Activated T-cell treated with anti-CD3 and anti-CD28 coated beads, Interleukin-2, amount 50 U/mL, for 4 hours (primary cell): ENCODE measurements at places on chromosomes 12 and 14. TPM values are rescaled to one million over a fixed set of nuclear protein-coding genes. Genes with fewer than 3 reads are reported as not detected.

The OR6C70 gene
- not detected for total RNA-seq

The LMNTD1 gene
- not detected for total RNA-seq

The FAM186B gene
- total RNA-seq: 0.37 TPM

The ORMDL2 gene
- 49.9 TPM for total RNA-seq

The HVCN1 gene
- 7.2 TPM for total RNA-seq

The BHLHE41 gene
- 0.28 TPM for total RNA-seq

The KLHDC1 gene
- total RNA-seq: 1.2 TPM

The OR4K15 gene
- total RNA-seq: not detected

- DNase-seq: no peak
Measured at GRCh38 chr12:46131732-46132469, 136.9 kb downstream of the SLC38A1 start.

DNA sequence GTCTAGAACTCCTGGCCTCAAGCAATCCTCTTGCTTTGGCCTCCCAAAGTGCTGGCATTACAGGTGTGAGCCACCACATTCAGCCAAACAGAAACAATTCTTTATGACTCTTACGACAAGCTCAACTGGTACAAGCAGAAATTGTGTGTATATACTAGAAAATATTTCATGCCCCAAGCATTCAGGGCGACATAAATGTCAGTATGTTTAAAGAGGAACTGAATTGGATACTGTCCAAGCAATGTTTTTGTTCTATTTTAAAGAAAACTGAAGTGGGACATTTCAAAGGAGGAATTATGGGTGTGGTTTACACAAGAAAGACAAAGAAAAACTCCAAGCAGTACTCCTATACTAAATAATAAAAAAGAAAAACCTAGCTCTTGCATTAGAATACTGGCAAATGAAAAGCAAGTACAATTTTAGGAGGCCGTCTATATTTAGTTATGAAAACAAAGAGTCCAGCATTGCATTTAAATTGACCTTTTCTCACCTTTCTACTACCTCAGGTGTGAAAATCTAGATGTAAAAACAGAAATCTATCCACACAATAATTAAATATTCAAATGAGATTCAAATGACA, 48.9 kb downstream of the PPP1R12A start:
- DNase-seq: no peak

DNA sequence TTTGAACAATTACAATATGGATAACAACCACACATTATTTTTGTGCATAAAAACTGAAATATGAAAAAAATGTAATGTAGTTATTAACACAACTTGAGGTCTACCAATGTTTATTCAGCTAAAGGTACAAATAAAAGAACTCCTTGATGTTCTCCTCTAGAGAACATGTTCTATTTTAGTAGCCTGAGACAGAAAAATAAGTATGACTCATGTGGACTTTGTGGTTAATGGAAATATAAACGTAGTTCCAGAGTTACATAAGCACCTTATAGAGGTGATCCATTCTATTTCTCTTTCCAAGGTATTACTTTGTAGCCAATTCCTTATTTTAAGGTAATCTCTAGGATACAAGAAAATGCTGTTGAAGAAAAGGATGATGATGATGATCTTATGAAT, 25.7 kb downstream of the ALKBH1 start:
- DNase-seq: no peak

GRCh38 chr12:28083840-28084678, 106.2 kb upstream of the CCDC91 start:
- no peak for DNase-seq

DNA sequence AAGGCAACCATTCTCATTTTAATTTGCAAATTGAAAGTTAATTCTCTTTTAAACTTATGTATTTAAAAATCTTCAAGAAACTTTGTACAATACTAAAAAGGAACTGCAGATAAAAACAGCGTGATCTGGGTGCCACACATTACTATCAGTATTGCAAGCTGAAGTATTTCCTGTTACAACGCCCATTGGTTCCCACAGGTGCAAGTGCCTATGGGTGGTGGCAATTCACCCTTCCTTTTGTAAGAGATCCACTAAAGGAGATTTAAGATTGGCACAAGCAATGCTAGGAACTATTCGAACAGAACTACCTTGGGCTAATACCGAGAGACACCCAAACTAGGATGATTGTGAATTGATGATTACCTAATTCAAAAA, 13.2 kb downstream of the TAOK3 start:
- no peak for DNase-seq

- DNase-seq: no peak
Measured at GRCh38 chr14:81269100-81269978, 48.6 kb upstream of the GTF2A1 start.

DNA sequence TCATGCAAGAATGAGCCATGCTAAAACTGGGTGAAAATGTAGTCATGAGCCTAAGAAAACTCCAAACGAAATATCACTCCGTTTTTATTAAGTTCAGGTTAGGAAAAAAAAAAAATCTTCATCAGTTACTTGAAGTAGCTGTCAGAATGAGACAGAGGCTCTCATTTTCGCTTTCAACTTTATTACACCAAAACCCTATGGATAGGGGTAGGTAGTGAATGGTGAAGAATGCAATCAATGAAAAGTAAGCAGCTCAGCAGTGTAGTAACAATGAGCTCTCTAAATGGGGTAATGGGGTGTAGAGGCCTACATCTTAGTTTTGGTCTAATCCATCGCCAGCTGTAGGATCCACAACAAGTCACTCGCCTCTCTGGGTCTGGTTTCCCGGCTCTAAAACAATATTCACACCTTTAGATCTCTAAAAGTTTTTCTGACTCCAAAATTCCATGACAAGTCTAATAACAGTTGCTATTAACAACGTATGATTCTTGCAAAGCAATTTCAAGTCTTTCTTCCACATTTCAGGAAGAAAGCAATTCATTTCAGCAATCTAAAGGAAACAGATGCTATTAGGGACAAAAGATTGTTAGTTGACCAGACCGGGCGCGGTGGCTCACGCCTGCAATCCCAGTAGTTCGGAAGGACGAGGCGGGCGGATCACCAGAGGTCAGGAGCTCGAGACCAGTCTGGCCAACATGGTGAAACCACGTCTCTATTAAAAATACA, 1.7 kb downstream of the BTBD7 start:
- DNase-seq: no peak

- no peak for DNase-seq
Measured at GRCh38 chr14:54674046-54674741, 107.3 kb downstream of the SAMD4A start.

- no peak for DNase-seq
Measured at GRCh38 chr14:67557118-67557517, 24.0 kb downstream of the PLEKHH1 start.

- DNase-seq: no peak
Measured at GRCh38 chr14:51516706-51517395, 134.9 kb upstream of the FRMD6 start.

- no peak for DNase-seq
Measured at GRCh38 chr14:68884031-68885030, 91.5 kb upstream of the ZFP36L1 start.

DNA sequence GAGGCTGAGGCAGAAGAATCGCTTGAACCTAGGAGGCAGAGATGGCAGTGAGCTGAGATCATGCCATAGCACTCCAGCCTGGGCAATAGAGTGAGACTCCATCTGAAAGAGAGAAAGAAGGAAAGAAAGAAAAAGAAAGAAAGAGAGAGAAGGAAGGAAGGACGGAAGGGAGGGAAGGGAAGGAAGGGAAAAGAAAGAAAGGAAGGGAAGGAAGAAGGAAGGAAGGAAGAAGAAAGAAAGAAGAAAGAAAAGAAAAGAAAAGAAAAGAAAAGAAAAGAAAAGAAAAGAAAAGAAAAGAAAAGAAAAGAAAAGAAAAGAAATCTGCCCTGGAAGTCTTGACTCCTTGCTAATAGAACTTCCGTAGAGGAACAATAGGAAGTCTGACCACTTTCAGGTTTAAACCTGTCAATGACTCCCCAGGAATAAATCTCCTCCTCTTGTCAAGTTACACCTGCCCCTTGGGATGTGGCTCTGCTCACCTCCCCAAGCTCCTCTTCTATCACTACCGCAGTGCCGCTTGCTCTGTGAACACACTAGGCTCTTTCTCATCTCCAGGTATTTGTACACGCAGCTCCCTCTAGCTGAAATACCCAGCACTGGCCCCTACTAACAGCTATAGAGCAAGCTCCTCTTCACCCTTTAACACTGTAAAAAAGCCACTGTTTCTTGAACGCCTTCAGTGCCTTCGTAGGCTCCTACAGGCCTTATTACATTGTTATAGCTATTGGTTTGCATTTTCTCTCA, 773.1 kb upstream of the TBX3 start:
- no peak for DNase-seq

- no peak for DNase-seq
Measured at GRCh38 chr14:23468704-23469126, 788 bp upstream of the NGDN start.

DNA sequence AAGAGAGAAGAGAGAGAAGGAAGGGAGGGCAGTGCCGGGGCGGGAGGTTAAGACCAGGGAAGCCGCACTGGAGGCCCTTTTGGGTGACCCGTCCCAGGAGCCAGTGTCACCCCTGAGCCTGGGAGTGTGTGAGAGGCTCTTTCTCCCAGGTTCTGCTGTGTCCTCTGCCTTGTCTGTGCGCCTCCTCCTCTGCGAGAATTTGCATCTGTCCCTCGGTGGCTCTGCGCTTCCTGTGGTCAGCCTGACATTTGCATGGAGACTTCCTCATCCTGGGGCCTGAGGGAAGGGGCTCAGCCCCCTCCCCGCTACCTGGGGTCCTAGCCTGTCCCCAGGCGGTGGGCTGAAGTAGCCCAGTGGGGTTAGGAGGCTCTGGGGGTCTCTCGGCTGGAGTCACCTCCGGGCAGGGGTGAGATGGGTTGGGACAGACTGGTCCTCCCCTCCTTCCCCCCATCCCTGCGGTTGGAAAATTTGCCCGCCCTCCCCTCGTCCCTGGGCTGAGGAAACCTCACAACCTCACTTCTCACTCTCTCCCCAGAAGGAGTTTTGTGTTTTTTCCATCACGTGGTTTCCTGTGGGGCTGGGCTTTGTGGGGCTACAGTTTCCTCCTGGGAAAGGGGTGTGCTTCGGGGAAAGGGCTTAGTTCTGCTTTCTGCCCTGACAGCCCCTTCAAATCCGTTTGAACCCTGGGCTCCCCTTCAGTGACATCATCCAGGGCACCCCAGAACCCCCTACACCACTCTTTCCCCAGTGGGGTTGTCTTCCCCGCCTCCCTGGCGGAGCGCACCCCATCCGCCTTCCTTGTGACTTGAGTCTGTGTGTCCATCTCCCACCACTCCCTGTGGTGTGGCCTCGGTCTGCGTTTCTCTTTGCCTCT, 2.5 kb downstream of the PTPN6 start:
- DNase-seq: peak; percentile 77
